ENCODE measurements at places on chromosomes 16 and 17.

GRCh38 chr17:79830763-79831264 lies 8.4 kb downstream of the CBX4 start:
- DNase-seq: no peak

DNA sequence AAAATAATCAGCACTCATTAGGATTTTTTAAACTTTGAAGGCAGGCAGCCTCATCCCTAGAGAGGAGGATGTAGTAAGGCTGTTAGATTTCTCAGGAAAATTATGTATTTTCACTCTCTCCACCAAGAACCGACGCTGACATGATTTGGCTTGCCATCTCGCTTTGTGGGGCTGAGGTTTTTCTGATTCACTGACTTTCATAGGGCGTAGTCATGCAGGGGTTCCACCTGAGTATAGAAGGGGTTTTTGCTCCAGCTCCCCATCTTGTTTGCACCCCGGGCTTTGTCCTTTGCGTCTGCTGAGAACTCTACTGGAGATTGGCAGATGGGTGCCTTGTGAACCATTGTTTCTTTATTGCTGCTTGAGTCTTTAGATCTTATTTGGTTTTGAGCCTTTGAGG lies 20.2 kb downstream of the TOM1L1 start:
- DNase-seq: no peak

DNA sequence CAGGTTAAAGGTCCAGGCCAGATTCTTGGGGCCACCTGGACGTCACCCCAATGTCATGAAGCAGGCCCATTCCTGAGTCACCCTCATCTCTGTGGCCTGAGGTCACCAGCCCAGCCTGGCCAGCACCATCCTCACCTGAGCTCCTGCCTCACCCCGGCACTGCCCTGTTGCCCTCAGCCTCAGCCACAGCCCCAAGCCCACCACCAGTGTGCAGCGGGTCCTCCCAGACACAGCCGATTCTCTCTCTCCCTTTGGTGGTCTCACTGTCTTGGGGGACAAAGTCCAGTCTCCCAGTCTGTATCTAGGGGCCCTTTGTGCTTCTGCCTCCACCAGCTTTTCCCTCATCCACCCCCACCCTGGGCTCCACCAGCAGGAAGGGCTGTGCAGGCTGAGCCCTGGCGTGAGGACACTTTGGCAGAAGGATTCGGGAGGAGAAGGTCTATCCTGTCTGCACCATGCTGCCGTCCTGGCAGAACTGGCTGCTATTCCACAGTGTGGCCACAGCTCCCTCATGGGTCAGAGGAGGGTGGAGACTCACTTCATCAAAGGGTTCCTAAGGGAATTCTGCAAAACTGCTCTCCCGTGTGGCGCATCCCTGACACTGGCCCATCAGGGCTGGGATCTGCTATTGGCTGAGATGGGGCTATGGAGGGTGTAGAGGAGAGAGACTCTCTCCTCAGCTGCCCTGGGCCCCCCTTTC lies 64.3 kb downstream of the PRMT7 start:
- DNase-seq: no peak

GRCh38 chr17:55660178-55660886 lies 62.3 kb downstream of the TMEM100 start:
- no peak for DNase-seq

DNA sequence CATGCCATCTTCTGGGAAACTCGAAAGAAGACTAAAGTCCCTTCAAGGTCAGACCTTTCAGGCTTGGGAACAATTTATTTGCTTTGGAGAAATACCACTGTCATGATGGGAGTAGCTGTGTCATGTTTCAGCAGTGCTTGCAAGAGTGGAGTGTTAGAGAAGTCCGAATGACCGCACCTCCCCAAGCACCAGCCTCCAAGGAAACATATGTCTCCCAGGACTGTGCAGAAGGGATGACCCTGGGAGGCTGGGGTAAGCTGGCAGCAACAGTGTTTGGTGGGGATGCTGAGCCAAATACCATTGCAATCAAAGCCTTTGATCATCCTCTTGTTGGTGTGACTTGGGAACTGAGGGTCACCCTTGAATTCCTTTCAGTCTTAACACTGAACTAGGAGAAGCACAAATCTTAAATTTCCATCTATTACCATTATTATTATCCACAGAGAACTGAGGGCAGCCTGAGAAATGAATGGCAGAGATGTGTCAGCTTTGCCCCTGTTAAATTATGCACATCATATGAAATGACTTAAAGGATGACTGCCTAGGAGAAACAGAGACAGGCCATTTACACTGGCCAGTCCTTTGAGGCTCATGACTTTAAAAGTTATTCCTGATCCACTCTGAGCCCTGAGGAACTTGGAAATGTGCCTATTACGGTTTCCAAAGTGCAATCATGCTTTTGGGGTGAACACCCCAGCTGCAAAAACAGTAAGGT lies 244.9 kb downstream of the CA10 start:
- no peak for DNase-seq

- peak; percentile 82 for DNase-seq
These were observed 14.7 kb downstream of the DLG4 start for GRCh38 chr17:7204828-7205461.

- no peak for DNase-seq
These were observed 67.8 kb upstream of the FA2H start for GRCh38 chr16:74842413-74842812.

GRCh38 chr16:68470461-68471150 lies 22.3 kb upstream of the SMPD3 start:
- DNase-seq: no peak

- DNase-seq: no peak
These were observed 50.2 kb downstream of the CDK5R1 start for GRCh38 chr17:32536736-32537643.

GRCh38 chr17:51441431-51441830 lies 181.1 kb downstream of the UTP18 start:
- no peak for DNase-seq

GRCh38 chr17:19744922-19745757 lies 3.0 kb downstream of the ALDH3A1 start:
- peak; percentile 63 for DNase-seq

DNA sequence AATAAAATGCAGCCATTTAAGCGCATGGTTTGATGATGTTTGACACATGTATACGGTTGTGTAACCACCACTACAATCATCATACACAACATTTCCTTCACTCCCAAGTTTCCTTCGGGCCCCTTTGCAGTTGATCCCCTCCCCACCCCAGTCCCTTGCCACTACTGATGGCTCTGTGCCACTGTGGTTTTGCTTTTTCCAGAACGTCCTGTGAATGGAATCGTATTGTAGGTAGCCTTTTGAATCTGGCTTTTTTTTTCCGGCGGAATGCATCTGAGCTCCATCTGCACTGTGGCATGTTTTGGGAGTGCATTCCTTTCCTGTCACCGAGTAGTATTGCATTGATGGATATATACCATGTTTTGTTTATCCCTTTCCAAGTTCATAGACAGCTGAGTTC lies 15.1 kb upstream of the MAP2K3 start:
- DNase-seq: no peak

DNA sequence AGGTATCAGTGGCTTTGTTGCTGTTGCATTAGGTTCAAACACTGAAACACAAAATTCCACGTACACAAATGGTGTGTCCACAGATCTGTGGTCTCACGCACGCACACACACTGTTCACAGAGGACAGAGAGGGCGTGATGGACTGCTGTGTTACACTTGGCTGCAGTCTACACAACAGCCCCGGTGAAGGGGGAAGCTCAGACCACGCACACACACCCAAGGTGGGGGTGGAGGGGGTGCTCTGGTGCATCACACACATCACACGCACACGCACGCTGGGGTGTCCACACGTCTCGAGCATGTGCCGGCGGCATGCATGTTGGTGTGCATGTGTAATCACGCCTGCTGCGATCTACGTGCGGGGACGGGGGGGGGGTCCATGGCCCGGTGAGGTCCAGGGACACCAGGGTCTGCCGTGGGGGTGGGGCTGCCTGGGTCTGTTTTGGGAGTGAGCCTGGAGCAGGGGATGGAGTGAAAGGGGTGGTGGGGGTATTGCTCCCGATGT lies 7.3 kb downstream of the HSD3B7 start:
- no peak for DNase-seq

- no peak for DNase-seq
These were observed 20.7 kb downstream of the PIK3R6 start for GRCh38 chr17:8846768-8847211.

GRCh38 chr17:49830605-49831004 lies 17.3 kb downstream of the TAC4 start:
- no peak for DNase-seq

GRCh38 chr17:53792451-53792850 lies 30.3 kb upstream of the KIF2B start:
- DNase-seq: no peak

DNA sequence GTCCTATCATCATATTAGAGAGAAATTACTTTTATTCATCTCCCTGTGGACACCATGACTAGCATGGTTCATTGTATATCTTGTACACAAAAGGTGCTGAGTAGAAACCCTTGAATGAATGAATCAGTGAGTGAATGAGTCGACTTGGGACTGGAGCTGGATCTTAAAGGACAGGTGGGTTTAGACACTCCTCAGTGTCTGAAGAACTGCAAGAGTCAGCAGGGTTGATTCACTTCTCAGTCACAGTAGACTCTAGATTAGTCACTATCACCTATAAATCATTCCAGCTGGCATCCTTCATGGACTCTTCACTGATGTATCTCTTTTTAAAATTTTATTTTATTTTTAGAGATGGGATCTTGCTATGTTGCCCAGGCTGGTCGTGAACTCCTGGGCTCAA lies 30.1 kb upstream of the PMFBP1 start:
- no peak for DNase-seq

DNA sequence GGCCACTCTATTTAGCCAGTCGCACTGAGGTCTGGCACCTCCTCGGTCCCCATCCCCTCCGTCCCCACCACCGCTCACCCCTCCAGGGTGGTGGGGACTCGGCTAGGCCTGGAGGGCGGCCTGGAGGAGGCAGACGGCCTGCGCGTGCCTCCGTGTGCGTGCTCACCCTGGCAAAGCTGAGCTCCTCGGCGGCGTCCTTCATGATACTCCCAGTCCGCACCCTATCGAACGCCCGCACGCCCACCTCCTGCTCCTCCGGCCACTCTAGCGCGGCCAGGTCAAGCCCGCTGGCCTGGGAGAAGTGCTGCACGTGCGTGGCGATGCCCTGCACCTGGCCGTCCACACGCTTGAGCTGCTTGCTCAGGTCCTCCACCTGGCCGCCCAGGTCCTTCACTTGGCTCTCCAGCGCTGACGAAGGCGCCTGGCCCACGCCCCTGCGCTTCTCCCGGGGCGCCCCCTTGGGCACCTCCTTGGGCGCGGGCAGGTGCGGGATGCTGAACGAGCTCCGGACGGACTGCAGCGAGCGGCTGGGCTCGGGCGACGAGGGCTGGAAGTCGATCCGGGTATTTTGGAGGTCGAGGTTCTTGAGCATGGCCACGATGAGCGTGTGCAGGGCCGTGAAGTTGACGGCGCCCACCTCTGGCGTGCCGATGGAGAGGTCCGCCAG lies 644 bp downstream of the QRICH2 start:
- no peak for DNase-seq

DNA sequence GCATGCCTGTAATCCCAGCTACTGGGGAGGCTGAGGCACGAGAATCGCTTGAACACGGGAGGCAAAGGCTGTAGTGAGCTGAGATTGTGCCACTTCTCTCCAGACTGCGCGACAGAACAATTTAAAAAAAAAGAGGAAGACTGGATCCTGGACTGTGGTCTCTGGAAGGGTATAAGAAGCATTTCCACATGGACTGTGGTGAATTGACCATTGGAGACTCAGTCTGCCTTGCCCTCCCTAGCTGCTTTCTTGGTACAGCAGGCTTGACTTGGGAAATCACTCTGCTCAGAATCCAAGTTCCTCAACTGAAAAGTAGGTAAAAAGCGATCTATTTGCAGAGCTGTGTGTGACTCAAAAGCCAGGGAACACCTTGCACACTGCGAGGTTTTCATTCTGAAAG lies 1.0 kb upstream of the MGRN1 start:
- no peak for DNase-seq

- no peak for DNase-seq
These were observed 31.5 kb downstream of the RBL2 start for GRCh38 chr16:53465606-53466280.

GRCh38 chr16:85908444-85908843 lies 9.5 kb downstream of the IRF8 start:
- no peak for DNase-seq

DNA sequence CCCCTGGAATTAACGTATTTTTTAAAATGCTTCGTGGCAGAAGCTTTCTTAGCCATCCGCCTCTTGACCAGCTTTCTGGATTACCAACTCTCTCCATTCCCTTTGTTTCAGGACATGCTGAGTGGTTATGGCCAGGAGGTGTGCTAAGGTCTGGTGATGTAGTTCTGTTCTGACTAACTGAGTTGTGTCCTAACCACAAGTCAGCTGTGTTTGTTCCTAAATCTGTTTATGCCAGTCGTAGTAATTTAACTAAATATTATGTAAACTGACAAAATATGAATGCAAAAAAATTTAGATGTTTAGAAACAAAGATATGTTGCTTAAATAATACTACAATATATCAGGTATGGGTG lies 61.6 kb downstream of the MRTFB start:
- no peak for DNase-seq

- DNase-seq: no peak
These were observed 18.7 kb downstream of the CD300A start for GRCh38 chr17:74485022-74485743.

GRCh38 chr17:41639492-41640473 lies 15.4 kb upstream of the KRT17 start:
- DNase-seq: no peak

GRCh38 chr16:4257646-4258556 lies 14.9 kb downstream of the TFAP4 start:
- DNase-seq: no peak

DNA sequence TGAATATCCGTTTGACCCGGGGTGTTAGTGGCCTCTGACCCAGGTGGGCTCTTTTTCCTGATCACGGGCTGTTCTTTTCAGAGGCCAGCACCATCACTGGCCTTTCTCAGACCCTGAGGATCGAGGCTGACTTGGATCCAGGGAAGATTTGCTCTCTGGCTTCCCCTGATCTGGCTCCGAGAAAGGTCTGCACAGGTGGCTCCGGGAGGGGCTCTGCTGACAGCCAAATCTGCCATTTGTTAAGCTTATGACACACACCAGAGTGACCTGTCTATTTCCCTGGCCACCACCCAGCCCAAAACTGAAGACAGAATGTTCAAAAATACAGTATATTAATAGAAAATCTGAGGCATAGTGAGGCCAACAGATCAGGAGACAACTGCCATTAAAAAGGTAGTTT lies 221.8 kb upstream of the TNRC6C start:
- DNase-seq: no peak

DNA sequence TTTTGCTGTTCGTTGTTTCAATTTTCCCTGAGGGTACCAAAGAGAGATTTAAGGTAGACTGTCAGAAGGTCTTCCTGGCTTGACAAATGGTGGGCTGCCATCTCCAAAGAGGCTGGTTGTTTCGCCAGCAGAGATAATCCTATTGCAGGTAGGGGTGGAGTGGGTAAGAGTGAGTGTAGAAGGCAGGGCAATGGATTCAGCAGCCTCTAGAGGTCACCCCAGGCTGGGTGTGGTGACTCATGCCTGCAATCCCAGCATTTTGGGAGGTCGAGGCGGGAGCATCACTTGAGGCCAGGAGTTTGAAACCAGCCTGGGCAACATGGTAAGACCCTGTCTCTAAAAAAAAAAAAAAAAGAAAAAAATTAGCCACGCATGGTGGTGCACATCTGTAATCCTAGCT lies 34.6 kb downstream of the DCAKD start:
- no peak for DNase-seq

GRCh38 chr16:89192956-89193575 lies 7.3 kb downstream of the SLC22A31 start:
- no peak for DNase-seq

- DNase-seq: no peak
These were observed 13.7 kb upstream of the TMEM132E start for GRCh38 chr17:34565713-34566112.

- no peak for DNase-seq
These were observed 29.5 kb upstream of the GSE1 start for GRCh38 chr16:85583491-85584181.

GRCh38 chr17:70201872-70202419 lies 32.6 kb downstream of the KCNJ2 start:
- no peak for DNase-seq

Data from stimulated activated CD8-positive, alpha-beta memory T cell treated with anti-CD3 and anti-CD28 coated beads, Interleukin-7, amount 100 ng/mL, for 24 hours (primary cell).